ENCODE measurements at places on chromosomes 2 and 18.

DNA sequence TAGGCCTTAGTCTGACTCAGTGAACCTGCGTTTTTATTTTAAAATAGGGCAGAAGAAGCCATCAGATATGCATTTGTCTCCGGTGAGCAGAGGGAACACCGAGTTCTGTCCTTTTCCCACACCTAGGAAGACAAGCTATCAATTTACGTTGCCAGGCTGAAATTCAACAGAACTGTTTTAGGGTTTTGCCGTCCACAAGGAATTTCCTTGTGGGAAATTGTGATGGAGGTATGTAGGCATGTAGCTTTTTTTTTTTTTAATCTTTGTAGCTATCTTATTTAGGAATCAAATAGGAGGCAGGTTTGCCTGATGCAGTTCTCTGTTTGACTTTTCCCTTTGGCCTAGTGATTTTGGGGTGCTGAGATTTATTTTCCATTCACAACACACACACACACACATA, 62.0 kb upstream of the ASAP2 start:
- DNase-seq, result no peak

DNA sequence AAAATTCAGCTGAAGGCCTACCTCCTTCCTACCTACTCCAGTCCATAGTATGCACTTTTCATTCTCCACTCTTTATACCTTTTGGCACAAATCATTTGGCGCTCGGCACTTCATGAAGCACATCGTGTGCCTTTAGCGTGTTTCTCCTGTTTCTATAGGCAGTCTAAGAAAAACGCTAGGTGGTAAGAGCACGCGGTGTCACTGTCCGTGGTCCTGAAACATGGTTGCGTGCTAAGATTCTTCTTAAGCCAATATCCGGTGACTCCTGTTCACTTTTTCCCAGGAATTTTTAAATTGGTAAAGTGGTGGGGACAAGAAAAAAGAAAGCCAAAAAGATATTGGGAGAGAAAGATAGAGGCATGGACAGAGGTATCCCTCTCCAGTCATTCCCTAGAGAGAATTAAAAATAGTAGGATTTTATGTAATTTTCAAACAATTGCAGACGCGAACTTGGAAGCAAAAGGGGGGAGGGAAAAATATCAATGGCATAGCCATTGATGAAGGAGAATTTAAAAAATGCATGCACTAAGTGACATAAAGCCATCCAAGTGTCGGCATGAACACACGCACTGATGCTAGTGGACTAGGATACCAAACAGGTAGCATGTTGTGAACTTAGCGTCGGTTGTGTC, 1.4 kb upstream of the CTNNA2 start:
- DNase-seq, result peak; percentile 56

DNA sequence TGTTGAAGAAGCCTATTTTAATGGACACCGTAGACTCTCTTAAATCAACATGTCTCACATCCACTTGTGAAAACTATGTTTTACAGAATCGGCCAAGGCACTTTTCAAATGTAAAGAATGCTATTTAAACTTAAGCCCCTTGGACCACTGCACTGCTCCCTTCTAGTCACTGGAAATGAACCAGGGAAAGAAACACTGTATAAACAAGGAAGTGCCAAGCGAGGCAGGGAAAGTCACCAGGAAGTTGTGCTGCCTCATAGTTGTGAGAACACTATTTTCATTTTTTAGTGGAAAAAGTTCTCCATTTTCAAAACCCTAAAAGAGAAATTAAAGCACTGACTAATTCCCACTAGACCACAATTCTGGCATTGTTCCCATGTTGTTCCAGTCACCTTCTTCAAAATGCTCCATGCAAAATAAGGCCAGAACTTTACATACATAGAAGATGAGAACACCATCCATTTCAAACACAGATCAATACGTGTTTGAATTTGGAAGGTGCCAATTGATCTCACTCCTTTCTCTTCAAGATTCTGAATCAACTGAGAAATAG, 13.5 kb downstream of the CCDC141 start:
- DNase-seq, result no peak

GRCh38 chr2:49129034-49129433, 25.3 kb downstream of the FSHR start:
- DNase-seq, result no peak

GRCh38 chr2:67879586-67880290, 183.1 kb downstream of the C1D start:
- no peak for DNase-seq

GRCh38 chr2:30280596-30281434, 49.5 kb downstream of the LBH start:
- DNase-seq, result no peak

DNA sequence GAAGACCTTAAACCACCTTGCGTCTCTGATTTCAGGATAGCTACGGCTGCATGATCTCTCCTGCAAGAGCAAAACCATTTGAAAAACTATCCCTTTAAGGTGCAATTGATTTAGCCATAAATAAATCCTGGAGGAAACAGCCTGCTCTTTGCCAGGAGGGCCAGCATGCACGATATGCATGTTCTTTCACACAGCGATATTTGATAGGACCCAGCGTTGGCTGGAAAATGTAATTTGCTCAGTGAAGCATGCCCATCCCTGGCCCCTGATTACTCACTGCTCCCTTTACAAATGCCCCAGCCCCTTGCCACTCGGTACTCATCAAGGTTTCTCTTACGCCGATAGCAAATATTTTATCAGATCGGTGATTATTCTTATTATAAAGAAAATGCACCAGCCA, 315.4 kb downstream of the CDH2 start:
- DNase-seq, result no peak

DNA sequence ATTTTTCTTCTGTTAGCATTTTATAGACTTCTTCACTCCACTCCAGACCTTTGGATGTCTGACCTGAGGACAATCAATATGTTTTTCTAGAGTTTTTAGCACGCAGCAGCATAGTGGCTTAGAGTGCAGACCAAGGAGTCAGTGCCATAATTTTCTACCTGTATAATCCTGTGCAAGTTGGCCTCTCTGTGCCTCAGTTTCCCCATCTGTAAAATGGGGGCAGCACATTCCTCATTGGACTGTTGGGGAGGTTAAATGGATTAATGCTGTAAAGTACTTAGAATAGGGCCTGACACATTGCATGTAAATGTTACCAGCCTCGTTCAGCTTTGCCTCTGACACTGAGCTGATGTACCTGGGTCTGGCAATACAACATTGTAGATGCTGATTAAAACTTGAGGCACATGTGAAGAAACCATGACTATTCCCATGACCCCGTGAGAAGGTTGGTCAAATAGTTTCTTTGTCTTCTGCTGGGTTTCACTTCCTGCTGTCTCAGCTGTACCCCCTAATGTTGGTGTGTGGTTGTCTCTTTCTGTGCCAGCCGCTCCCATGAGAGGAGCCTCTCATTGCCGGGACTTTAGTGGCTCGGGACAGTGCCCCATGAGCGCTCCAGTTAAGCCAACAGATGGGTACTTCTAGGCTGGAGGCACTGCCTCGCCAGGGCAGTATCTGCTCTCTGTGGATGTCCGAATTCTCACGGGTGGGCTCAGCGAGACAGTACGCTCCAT, 125.3 kb downstream of the SH3RF3 start:
- DNase-seq, result no peak

DNA sequence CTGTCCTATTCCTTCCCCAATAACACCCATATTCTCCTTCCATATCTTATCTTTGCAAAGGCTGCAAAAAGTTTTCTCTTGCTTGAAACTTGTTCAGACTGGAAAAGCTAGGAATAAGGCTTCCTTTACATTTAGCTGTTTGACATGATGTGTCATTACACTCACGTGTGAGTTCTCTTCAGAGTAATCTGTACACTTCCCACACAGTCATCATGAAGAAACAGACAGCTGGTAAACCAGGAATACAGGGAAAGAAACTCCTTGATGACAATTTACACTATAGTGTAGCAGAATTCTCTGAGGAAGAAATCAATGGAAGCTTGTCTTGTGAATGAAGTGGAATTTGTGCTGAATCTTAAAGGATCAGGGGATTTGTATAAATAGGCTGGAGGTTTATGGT, 628.6 kb upstream of the CDH2 start:
- DNase-seq, result no peak

- no peak for DNase-seq
These were observed 62.1 kb downstream of the C18orf63 start for GRCh38 chr18:74377776-74378175.

GRCh38 chr2:5227062-5227699, 465.0 kb upstream of the SOX11 start:
- no peak for DNase-seq

GRCh38 chr2:26655611-26656195, 14.5 kb upstream of the CIB4 start:
- DNase-seq, result no peak

DNA sequence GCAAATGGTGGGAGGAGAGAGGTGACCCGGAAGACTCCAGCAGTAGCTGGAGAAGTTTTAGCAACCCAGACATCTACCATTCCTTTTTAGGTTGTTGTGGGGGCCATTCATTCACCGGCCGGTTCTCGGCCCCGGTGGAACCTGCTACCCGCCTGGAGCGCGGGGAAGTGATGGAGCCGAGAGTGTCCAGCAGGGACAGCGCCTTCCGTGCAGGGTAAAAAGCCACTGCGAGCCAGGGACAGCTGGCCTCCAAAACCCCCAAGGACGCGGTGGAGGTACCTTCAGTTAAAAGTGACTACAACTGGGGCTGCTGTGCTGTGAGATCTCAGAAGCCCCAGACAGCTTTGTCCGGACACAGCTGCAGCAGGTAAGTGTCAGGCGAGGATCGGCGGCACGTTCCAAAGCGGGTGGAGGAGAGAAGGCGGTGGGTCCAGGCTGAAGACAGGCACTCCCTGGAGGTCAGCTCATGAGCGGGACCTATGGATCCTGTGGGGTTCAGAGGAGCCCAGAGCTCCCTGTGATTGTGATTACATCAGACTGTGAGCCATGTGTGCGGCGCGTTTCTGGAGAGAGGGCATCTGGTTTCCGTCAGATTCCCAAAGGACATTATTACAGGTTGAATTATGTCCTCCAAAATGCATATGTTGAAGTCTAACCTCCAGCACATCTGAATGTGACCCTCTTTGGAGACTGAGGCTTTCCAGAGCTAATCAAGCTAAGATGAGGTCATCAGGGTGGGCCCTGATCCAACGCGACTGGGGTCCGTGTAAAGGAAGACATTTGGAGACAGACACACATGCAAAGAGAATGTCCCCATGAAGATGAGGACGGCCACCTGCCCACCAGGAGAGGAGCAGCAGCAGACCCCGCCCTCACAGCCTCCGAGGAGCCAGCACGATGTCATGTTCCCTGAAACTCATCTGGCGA, 276.3 kb downstream of the EIPR1 start:
- no peak for DNase-seq

DNA sequence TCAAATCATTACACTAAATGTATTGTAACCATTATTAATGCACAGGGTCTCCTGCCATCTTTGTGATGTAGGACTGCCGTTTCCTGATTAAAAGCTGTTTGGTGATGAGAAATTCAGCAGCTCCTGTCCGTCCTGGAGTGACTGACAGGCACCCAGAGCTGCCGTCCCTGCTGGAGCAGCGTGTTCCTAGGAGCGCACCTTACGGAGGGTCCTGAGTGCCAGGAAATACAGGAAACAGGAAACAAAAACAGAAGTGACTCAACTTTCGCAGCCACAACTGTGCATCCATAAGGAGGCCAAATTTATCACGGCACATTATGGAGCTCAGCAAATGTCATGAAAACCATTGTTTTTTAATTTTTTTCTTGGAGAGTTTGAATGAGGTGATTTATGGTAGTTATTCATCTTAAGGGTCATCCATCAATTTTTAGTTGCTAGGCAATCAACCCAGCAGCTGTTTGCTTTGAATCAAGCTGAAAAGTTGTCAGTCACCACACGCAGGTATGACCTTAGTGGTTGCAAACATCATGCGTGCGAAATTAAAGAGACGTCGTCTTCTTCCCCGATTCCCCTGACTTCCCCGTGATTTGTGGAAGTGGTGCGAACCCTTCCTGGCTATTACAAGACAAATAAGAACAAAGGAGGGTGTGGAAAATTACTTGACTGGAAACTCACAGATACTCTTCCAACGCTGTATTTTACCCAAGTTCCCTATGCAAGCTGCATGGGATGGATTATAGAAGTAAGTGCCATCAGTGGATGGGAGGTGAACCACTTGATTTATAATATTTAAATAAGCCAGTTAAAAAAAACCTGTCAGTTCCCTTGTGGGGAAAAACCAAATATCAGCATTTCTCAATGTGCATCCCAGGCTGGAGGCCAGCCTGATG, 19.8 kb downstream of the TSHZ1 start:
- DNase-seq, result no peak

GRCh38 chr18:66900837-66901236, 296.9 kb upstream of the CDH19 start:
- DNase-seq, result no peak

DNA sequence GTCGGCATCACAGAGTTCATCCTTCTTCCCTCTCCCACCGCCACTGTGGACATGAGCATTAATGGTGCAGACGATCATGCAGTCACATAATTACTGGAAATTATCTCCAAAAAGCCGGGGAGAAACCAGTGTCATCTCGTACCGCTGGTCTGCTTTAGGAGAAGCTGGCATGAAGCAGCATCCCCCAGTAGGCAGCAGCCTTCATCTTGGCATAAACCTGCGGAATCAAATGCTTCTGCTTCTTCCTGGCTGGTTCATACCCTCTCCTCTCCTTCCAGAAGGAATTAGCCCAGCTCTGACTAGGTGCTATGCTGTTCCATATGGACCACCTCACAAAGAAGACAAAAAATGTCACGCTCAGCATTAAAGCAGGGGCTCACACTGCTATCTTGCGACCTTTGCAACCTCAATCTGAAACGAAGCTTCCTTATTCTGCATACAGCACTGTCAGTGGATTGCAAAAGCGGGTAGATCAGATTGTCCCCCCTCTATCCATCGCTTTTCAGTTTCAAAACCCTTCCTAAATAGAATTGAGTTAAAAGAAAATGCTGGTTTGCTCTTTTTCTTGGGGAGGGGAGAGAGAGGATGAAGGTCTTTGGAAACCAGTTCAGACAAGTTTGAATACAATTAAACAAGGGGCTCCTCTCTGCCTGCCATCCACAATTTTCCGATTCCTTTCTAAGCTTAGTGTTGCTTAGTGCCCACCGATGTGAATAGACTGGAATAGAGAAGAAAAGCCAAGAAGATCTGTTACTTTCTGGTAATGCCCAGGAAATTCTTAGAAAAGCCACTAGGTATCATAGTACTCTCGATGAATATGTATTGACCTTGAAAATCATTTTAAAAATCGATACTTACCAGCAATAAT, 212.1 kb upstream of the ZNF521 start:
- no peak for DNase-seq

DNA sequence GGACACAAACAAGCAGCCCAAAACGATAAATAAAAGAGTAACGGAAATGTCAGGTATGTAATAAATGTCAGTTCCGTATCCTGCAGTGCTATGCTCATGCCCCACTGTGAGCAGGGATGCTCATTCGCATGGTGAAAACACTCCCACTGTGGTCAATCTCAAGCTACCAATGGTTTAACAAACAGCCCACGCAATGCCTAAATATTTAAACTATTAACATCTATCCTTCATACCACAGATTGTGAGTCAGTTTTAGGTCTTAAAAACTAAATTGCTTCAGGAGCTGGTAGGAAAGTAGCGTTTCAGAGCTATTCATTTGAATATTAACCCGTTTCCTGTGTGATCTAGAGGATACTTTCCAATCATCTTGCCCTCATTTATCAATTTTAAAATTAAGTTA, 207.4 kb downstream of the TCF4 start:
- DNase-seq, result no peak
